NCI-H1694 treated with DMSO at 0.1 percent for 48 hours (cell line): ENCODE measurements at places on chromosomes 13 and 19.
A peak's percentile ranks its signal among the peaks of the same experiment; 100 is the strongest.

DNA sequence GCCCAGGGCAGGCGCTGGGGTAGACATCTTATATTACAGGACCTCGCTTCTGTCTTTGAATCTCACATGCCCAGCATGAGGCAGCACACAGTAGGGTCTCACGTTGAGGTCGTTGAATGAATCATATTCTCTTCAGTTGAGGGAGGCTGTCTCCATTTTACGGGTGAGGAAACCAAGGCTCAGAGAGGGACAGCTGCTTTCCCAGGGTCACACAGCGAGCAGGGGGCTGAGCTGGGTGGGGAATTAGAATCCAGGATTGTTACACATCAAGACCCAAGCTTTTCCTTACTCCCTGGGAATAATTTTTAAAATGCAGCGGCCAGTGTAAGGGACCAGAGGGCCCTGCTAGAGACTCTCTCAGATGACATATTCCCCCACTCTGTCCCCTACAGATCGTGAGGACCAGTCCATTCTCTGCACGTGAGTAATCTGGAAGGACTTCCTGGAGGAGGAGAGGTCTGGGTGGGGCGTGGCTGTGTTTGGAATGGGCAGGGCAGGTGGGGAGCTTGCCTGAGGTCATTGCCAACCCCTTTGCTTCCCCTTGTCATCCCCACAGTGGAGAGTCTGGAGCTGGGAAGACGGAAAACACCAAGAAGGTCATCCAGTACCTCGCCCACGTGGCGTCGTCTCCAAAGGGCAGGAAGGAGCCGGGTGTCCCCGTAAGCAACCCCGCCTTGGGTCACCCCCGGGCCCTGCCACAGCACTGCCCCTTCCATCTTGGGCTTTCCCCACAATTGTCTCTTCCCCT is 19.4 kb downstream of the MYH14 start:
- DNase-seq = no peak

GRCh38 chr13:30151388-30151787 is 156.0 kb downstream of the KATNAL1 start:
- no peak for DNase-seq

DNA sequence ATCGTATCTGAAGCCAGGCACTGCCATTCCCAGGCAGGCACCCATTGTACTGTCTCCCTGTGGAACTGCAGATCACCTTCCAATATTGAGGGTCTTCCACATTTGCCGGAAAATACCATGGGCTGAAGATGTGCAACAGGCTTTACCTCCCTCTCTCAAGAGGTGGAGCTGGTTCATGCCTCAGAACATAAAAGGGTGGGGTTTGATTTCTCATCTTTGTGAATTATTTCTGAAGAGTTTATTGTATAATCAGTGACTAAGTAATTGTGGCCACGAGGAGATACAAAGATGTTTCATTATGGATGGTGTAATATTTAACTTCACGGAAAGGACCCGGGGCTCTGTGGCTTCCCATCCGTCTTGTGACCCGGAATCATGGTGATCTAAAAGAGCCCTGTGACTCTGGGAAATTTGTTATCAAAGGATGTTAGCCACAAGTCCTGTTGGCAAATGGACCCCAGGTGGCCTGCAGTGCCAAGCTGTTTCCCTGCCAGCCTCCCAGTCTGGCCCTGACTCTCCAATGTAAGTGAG is 230.5 kb downstream of the LACC1 start:
- DNase-seq = no peak

DNA sequence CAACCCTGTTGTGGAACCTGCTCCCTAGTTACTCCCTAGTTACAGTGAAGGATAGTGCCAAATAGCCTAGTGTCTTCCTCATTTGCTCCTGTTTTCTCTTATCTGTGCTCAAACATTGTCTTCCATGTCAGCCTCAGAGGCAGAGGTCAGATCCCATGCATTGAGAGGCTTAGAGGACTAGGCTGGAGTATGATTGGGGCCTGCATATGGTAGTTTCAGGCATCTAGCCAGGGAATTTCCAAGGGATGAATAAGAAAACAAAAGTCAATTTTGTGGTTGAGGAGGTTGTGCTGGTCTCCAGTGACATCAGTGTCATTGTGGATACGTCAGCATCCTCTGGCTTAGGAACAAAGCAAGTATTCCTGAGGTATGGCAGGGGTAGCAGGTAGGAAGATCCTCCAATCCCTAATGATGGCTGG is 9.4 kb downstream of the ZNF546 start:
- DNase-seq = no peak

GRCh38 chr19:19170873-19171672 is 1.0 kb upstream of the MEF2B start:
- DNase-seq = no peak

DNA sequence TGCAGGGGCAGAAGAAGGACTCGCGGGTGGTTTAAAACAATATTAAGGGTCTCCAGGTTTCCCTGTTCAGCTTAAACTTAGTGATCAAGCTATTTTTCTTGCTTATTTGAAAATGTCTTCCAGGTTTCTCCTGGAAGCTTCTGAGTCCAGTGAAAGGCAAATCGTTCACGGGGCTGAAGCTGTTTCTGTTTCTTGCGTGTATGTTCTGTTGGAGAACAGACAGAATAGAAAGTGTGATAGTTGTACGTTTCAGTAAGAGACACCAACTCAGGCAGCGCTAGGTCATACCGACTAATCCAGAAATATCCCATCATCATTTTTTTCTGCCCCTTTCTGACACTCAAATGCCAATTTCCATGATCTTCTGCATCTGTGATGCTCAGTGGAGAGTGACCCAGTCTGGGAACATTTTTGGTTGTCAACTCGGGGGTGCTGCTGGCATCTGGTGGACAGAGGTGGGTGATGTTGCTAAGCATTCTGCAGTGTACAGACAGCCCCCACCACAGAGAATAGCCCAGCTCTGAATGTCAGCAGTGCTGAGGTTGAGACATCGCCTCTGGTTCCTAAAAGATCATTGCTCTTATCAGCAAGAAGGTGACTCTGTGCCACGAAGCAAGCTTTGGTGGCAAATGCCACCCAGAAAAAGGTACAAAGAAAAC is 4.3 kb downstream of the KLF2 start:
- no peak for DNase-seq

GRCh38 chr13:56351041-56351440 is 789.7 kb upstream of the PRR20A start:
- DNase-seq = no peak

DNA sequence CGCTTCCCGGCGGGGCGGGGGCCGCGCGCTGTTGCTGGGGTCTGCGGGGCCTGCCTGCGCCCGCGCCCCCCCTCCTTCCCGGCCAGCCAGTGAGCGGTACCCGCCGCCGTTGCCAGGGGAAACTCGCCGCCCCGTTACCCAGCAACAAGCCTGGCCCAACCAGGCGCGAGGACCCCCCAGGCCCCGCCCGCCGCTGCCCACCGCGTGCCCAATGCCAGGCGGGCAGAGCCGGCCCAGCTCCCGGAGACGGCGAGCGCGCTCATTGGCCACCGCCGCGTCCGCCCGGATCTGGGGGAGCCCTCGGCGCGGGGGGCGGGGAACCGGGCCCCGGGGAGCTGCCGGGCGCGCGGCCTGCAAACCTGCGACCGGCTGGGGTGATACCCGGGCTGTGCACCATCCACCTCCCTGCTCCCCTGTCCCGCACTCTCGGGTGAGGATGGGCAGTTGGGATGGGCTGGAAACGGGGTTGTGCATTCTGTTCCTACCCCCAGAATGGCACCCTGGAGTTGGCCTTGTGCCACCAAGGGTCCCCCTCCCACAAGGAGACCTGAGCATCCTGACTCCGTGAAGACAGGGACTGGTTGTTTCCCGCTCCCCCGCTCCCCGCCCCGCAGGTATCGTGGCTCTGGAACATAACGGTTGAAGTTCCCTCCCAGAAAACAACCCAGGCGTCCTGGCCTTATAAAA is 8.8 kb upstream of the BBC3 start:
- peak; percentile 23 for DNase-seq
